Activated naive CD4-positive, alpha-beta T cell treated with anti-CD3 and anti-CD28 coated beads, Interleukin-2, amount 50 U/mL, for 72 hours (primary cell): ENCODE measurements at places on chromosomes 4 and X. TPM values are rescaled to one million over a fixed set of nuclear protein-coding genes. Genes with fewer than 3 reads are reported as not detected.
A peak's percentile ranks its signal among the peaks of the same experiment; 100 is the strongest.

GRCh38 chr4:148790691-148791090, 348.5 kb upstream of the NR3C2 start:
- no peak for DNase-seq

DNA sequence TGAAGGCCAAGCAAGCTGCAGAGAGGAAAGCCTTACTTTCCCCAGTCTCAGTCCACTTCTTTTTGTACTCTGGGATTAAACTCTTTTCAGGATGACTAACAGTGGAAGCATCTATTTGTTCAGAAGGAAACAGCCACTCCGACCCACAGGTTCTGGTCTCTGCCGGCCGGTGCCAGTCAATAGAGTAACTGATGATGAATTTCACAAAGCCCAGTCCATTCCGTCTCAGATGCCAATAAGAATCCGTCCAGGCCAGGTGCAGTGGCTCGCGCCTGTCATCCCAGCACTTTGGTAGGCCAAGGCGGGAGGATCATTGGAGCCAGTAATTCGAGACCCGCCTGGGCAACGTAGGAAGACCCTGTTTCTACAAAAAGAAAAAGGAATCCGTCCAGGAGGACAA, 58.5 kb upstream of the HELT start:
- no peak for DNase-seq

- peak; percentile 49 for DNase-seq
Observed at GRCh38 chr4:87005690-87006425, 71.0 kb downstream of the AFF1 start.

DNA sequence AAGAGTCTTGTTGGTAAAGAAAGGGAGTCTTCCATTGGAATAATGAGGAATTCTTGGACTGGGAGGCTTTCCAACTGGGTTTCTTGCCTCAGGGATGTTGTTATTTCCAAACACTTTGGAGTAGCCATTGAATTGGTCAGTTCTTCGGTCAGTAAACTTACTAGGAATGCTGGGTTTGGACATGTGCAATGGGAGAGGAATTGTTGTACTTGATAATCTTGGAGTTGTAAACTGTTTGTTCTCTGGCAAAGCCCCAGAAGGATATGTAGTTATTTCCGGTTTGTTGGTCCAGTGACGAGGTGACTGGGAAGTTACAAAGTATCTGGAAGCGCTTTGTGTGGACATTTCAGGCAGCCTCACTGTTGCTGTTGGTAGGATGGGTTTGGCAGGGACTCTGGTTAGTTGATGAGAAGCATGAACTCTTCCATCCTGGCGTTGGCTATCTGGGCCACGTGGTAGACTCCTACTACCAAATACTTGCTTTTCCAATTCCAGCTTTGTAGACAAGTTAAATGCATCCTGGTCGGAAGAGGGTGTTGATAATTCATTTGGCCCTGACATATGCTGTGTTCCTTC, 25.9 kb downstream of the MXRA5 start:
- DNase-seq: no peak

DNA sequence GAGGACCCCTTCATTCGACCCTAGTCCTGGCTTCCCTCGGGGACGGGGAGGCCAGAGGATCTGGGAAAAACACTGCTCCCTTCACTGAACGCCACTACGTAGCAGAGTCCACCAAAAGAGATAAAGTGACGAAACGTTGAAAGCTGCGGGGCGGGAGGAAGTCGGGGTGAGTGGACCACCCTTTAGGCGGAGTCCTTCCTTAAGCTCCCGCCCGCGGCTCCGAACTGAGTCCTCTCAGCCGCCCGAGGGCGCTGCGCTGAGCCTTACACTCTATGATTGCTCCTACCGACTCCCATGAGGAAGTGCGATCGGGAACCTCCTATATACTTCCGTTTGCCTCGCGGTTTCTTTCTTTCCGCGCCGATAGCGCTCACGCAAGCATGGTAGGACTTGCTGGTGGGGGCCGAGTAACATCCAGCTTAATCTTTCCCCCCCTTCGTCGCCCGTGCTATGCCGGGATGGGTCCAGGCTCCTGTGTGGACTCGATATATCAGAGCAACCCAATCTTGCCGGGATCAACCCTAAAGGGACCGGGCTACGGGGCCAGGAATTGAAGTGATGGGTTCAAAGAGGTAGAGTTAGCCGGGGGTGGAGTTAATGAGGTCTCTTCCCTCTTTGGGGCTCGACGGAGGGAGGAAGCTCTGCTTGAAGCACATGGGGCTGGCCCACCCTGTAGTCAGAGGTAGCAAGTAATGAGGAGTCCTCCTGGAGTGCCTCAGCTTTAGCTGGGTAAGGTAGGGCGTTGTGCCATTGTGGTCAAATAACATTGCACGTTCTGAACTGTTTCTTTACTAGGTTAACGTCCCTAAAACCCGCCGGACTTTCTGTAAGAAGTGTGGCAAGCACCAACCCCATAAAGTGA, at the start of gene RPL36A:
TSS of gene RPL36A (plus strand) at position 348 of the 862 bp plus-strand sequence. CDS start at position 381, 33 bp downstream.
- DNase-seq: peak; percentile 83

DNA sequence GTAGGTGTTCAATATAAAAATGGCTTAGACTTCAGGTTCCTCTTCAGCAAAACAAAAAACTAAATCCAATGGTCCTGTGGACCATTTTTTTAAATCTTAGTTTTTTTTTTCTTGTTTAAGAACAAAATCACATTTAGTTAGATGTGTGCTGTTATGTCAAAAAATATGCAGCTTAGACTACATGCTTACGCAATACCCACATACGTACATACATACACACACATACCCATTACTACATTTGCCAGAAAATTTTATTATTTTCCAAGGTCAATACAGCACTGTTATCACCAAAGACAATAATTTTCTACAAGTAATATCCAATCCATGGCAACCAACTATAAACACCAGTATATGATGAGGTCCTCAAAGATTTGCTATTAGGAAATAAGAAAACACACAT, 144.1 kb downstream of the PDGFC start:
- no peak for DNase-seq

GRCh38 chr4:73258436-73258685, 237 bp downstream of the ANKRD17 start:
- no peak for DNase-seq

Gene CENPI
- total RNA-seq: 31.1 TPM

DNA sequence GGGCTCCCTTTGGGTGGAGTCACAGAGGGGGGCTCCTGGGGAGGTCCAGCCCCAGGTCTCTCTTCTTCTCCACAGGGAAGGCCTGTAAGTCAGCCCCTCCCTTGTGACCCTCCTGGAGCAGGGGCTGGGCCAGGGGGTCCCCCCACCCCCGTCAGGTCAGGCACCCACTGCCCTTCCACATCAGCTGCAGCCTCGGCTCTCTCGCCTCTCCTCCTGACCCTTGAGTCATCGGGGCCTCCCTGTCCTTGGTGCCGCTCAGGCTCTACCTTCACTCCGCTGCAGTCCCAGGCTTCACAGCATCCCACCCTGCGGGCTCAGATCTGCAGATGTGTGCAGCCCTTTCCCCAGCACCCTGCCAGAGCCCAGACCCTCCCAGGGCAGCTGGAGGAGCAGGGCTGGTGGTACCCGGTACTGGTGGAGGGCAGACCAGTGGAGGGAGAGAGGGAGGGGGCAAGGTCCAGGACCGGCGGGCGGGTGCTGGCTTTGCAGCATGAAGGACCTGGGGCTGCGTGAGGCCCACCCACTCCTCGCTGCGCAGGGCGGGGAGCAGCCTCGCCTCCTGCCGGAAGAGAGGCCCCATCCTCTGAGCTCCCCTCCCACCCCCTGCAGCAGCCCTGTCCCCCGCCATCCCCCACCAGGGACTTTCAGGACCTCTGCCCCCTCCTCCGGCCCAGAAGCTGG, 117.1 kb downstream of the FAM53A start:
- no peak for DNase-seq

- DNase-seq: no peak
Observed at GRCh38 chr4:5720980-5721379, 10.0 kb downstream of the EVC start.
